ENCODE measurements at places on chromosomes 4 and X.

GRCh38 chr4:97900229-97900628 lies 243.0 kb downstream of the STPG2 start:
- no peak for DNase-seq

GRCh38 chr4:171239196-171239595 lies 574.0 kb upstream of the GALNTL6 start:
- no peak for DNase-seq

- DNase-seq, result no peak
Measured at GRCh38 chr4:185311113-185311888, 84.4 kb downstream of the LRP2BP start.

GRCh38 chr4:38501698-38502097 lies 162.3 kb upstream of the KLF3 start:
- no peak for DNase-seq

DNA sequence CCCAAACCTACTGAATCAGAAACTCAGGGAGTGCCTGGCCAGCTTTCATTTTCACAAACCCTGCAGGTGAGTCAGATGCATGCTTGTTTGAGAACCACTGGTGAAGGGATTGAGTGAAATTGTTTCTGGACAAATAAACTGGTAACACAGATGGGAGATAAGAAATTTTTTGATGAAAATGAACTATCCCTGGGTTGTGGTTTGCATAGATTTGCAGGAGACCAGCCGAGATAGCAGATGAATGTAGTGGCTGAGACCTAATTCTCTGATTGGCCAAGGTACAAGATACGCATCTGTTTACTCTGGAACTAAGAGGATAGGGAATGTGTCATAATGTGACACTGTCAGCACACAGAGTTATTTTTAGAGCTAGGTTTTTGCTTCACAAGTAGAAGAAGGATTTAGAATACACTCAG lies 117.8 kb upstream of the NOCT start:
- no peak for DNase-seq

DNA sequence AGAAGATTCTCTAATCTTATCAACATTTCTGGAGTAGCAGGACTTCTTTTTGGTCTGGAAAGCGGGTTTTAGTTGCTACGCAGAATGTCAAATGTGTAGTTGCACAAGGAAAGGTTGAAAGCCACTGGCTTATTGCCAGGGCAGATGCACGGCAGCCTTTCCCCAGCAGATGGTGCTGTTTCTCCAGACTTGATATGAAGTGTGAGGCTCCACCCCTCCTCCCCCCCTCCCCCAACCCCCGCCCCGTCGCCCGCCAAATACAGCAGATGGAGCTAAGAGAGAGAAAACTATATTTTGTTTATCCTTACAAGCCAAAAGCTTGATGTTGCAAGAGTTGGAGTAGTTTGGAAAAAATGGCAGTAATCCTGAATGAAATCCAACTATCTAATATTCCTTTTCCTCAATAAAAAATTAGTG lies 32.0 kb downstream of the ENOPH1 start:
- DNase-seq, result peak; percentile 84

DNA sequence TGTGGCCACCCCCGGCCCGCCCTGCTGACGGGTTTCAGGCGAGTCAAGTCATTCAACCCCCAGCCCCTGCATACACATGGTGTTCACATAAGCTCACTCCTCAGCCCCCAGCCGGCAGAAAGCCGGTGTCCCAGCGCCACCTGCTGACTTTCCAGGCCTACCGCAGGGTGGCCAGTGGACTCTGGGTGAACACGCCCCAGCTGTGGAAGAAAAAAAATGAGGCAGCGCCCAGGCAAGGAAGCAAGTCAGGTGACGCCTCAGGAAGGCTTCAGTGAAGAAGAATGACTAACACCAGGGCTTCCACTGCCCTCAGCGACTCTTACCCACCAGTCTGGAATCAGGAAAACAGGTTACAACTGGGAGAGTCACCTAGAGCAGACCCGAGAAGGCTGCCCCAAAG lies 15.8 kb downstream of the BCAP31 start:
- DNase-seq, result peak; percentile 56

- DNase-seq, result peak; percentile 18
Measured at GRCh38 chr4:186021461-186022167, 47.3 kb upstream of the TLR3 start.

GRCh38 chr4:10196191-10196590 lies 79.6 kb upstream of the WDR1 start:
- no peak for DNase-seq

- no peak for DNase-seq
Measured at GRCh38 chr4:38347251-38347650, 316.7 kb upstream of the KLF3 start.

- DNase-seq, result no peak
Measured at GRCh38 chrX:11266573-11267003, 26.6 kb upstream of the AMELX start.

DNA sequence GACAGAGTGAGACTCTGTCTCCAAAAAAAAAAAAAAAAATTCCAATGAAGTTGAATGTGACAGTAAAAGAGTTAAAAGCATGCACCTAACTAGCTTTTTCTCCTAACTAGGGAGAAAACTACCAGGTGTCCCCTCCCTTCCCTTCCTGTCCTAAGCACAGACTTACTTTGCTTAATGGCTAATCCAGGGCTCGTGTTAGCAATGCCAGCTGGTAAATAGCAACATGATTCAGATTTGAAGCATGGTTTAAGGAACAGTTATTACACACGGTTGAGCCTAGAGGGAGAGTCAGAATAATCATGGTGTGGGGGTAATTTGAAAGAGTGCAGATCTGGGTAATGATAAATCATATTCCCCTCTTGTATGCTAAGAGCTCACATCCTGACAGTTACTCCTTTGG lies 338.3 kb downstream of the STIM2 start:
- no peak for DNase-seq

- DNase-seq, result no peak
Measured at GRCh38 chr4:59044286-59044900, 1934.2 kb upstream of the IGFBP7 start.

DNA sequence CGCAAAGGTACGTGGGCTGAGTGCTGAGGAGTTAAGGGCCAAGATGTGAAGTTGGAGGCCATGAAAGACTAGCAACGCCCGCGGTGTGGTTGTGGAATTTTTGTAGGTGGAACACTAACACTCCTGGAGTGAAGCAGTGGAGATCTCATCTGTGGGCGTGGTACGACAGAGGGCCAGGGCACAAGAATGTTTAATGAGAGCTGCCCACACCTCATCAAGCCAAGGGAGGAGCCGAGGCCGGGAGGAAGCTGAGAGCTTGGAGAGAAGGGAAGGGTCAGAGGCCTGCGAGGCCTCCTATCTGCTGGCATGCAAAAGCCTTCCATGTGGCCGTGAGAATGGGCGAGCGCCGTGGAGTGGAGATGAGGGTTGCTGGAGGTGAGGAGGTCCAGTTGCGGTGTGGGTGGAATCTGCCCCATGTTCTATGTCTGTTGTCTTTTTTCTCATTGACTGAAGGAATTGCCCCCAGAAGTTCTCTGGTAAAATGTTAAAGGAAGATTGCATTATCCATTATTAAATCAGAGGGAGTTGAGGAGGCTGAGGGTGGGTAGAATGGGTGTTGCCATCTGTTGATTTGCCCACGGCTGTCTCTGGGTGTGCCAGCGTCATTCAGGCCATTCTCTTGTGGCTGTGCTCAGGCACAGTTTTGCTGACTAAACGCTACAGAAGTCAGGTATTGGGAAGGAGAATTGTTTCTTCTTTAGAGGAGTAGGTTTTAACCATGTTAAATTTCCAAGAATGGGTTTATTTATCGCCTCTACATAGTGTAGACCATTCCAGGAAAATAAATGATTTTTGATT lies 19.8 kb downstream of the SNX25 start:
- DNase-seq, result no peak

- DNase-seq, result no peak
Measured at GRCh38 chr4:94032754-94033153, 174.9 kb upstream of the SMARCAD1 start.

DNA sequence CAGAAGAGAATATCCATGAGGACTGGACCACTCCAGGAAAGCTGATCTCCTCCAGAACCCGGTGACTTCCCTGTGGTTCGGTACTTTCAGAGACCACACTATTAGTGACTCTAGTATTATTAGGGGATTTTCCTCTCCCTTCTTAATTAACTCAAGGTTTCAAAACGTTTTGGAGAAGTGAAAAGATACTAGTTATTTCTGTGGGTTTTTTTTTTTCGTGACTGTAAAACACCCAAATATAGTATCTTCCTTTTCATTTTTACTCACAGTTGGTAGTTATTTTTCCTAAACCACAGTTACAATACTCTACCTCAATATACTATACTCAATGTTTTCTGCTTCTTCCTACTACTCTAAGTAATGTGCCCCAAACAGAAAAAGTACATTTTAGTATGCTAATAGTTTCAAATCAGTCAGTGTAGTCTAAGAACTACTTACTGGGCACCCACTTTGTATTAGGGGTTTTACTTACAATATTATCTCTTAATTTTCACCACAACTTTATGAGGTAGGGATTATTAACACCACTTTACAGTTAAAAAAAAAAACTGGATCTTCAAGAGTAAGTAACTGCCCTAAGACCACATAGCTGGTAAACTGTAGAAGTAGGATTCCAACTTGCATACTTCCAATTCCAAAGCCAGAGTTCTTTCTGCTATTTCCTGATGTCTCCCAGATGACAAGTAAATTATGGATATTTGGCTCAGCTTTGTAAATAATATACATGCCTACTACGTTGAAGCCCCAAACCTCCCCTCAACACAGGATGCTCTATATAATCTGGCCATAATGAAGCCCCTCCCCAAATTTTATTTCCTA lies 45.0 kb downstream of the SLC9A7 start:
- no peak for DNase-seq

Measured in fibroblast of the conjunctiva (primary cell).